ENCODE measurements at places on chromosomes 7 and 10.

DNA sequence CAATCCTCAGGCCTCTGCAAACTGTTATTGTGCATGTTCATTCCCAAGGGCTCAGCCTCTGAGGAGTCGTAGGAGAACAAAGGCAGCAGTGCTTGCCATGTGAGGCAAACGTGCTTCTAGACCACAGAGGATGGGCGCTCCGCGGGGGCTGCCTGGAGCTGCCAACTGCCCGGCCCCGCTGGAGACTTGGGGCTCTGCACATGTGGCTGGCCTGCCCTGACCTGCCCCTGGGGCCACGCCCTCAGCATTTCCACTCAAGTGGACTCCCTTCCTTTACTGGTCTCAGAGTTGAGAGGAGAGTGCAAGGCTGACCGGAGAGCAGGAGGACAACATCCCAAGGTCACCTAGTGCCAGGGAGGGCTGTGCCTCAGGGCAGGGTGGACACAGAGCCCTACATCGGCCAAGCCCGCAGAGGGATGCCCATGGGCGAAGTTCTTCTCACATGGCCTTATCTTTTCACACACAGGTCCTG lies 222.3 kb upstream of the ZNF32 start:
- DNase-seq = no peak

GRCh38 chr10:49139028-49139845 lies 5.4 kb upstream of the FAM170B start:
- no peak for DNase-seq

DNA sequence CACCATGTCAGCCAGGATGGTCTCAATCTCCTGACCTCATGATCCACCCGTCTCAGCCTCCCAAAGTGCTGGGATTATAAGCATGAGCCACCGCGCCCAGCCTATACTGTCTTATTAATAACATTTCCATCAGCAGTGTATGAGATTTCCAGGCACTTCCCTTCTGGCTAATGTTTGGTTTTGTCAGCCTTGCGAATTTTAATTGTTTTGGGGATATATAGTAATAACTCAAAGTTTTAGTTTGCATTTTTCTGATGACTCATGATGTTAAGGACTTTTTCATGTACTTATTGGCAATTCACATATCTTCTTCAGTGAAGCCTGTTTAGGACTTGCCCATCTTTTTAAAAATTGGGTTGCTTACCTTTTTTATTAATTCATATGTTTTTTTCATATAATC lies 76.0 kb downstream of the TMEM270 start:
- no peak for DNase-seq

DNA sequence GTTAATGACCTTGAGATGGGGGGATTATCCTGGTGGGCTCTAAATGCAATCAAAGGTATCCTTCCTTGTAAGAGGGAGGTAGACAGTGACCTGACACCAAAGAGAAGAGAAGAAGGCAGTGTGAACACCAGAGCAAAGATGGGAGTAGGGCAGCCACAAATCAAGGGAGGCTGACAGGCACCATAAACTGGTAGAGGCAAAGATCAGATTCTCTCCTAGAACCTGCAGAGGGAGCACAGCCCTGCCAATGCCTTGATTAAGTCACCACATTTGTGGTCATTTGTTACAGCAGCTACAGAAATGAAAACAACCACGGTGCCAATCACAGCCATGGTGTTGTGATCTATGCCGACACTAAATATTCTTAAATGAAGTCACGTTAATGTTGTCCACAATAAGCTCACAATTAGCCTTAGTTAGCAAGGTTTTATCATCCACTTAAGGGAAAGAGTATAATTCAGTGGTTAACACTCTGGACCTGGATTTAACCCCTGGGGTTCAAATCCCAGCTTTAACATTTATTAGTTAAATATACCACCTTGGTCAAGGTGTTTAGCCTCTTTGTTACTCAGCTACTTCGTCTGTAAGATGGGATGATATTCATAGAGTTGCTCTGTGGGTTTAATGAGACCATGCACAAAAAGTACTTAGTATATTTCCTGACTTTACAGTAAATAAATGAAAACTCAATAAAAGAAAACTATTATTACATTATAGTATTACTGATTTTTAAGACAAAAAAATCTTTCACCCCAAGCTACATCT lies 70.8 kb downstream of the SGMS1 start:
- DNase-seq = no peak

- DNase-seq = no peak
Observed at GRCh38 chr7:111096997-111097396, 6.1 kb downstream of the LRRN3 start.

DNA sequence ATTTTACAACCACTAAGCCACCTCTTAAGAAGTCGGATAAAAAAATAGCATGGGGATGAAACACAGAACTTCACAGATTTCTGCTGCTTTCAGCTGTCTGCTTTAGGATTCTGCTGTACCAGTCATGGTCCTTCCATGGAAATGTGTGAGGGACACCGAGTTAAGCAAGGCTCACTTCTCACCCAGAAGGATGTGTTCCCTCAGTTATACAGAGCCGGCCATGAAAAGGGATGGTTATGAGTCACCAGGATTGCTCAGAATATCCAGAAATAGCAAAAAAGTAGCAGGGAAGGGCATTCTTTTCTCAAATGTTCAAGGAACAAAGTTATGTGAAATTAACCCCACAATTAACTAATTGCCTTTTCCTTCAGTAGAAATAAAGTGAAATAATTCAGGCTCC lies 124.4 kb downstream of the AMPH start:
- no peak for DNase-seq

- DNase-seq = no peak
Observed at GRCh38 chr7:45564886-45565455, 9.2 kb upstream of the ADCY1 start.

- no peak for DNase-seq
Observed at GRCh38 chr7:85669225-85669624, 482.4 kb upstream of the SEMA3D start.

GRCh38 chr10:50336140-50336539 lies 84.8 kb upstream of the ASAH2 start:
- DNase-seq = no peak

DNA sequence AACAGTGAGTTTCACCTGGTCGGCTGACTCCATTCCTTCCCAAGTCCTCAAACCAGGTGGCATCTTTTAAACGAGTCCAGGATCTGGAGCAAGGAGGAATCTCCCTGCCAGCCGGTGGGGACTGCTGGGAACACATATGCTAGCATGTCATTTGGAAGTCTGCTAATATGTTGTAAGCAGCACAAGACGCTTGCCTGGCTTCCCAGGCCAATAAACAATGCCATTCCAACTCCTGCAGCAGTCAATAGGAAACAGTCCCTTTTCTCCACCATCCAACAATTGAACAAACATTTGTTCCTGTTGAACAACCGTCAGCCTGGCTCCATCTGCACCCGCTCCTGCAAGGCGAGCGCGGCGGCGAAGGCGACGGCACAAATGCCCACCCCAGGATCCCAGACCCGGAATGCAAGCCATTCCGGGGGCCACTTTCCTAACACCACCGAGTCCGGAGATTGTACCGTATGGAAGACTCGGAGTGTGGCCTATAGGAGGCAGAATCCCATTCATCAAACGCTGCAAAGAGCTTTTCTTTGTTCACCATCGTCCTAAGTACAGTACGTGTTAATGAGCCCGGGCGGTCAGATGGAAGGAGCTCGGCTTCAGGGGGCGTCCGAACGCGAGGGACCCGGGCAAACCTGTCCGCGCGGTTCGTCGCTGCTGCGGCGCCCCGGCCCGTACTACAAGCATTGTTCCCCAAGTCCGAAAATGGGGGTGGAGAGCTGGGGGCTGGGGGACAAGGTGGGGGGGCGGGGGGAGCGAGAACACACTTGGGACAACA lies 1.6 kb downstream of the FAM53B start:
- no peak for DNase-seq

DNA sequence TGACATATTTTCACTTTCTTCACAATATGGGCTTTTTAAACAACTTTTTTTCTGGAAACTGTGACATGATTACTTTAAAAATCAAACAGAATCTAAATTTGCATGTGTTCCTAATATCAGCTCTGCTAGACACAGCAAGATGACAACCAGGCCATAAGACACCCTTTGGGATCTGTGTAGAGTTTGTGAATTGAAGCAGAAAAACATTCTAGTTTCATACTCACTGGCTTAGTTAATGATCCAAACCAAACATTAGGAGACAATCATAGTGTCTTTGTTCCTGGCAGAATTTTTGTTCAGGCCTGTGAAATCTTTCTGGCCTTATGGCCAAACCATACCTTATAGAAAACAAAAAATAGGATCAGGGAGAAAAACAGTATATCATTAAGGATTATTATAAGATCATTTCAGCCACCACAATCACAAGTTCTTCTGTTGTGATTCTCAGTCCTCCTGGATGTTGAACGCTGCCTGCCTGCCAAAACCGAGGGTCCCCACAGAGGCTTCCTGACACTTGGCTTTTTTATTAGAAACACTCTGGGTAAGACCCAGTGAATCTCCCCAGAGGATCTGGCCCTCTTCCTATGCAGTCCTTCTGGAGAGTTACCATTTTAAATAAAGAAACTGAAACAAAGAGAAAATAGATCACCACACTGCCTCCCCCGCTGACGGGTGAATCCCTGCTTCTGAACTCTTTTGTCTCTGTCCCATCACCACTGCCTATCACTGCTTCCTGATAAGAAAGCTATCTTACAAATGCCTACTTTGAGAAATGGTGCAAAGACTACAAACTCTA lies 79.2 kb upstream of the PPP1R3C start:
- DNase-seq = no peak

- no peak for DNase-seq
Observed at GRCh38 chr10:132356621-132357195, 24.7 kb downstream of the LRRC27 start.

- DNase-seq = no peak
Observed at GRCh38 chr7:34675749-34676374, 17.8 kb downstream of the NPSR1 start.

DNA sequence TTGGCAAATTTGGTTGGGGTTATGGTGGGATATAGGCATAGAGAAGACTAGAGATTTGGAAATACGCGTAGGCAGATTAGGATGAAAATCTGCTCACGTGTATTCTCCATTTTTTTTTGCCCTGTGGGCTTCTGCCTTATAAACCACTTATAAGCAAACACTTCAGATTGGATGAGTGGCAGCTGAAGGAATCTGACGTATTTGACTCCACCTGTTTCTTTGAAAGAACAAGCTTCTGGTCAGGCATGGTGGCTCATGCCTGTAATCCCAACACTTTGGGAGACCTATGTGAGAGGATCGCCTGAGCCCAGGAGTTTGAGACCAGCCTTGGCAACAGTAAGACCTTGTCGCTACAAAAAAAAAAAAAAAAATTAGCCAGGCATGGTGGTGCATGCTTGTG lies 5.1 kb downstream of the STK31 start:
- no peak for DNase-seq

GRCh38 chr10:58269782-58270290 lies 874 bp downstream of the CISD1 start:
- no peak for DNase-seq

DNA sequence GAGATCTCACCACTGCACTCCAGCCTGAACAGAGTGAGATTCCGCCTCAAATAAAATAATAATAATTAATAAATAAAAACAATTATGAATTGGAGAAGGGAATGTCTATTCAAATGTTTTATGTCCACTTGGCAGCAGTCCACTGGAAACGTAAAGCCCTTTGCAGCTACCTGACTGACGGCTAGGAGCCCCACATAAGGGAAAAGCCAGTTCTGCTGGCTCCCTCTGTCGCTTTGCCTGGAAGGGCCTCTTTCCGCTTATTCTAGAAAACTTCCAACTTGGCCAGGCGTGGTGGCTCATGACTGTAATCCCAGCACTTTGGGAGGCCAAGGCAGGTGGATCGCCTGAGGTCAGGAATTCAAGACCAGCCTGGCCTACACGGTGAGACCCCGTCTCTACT lies 6.1 kb upstream of the TNS3 start:
- no peak for DNase-seq

GRCh38 chr10:126437635-126438406 lies 49.5 kb upstream of the ADAM12 start:
- DNase-seq = no peak

GRCh38 chr10:67875340-67876238 lies 8.9 kb upstream of the SIRT1 start:
- DNase-seq = no peak

- DNase-seq = no peak
Observed at GRCh38 chr10:79143879-79144278, 75.1 kb downstream of the ZMIZ1 start.

DNA sequence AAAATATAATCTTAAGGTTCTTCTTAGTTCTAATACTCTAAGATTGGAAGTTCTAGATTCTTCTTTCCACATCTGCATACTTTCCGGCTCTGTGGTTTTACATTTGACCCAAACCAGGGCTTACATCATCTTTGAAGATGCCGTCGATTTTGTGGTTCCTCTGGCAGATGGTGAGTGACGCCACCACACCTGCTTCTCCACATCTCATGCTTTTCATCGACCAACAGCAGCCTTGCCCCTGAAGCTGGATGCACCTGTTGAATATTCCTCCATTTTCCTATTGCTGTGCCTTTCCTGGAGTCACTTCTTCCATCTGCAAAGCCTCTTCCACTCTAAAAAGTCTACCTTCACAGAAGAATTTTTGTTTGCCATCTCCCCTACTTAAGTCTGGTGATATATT lies 121.3 kb downstream of the PRKCQ start:
- DNase-seq = no peak

GRCh38 chr7:41328544-41328943 lies 374.3 kb downstream of the INHBA start:
- DNase-seq = no peak

DNA sequence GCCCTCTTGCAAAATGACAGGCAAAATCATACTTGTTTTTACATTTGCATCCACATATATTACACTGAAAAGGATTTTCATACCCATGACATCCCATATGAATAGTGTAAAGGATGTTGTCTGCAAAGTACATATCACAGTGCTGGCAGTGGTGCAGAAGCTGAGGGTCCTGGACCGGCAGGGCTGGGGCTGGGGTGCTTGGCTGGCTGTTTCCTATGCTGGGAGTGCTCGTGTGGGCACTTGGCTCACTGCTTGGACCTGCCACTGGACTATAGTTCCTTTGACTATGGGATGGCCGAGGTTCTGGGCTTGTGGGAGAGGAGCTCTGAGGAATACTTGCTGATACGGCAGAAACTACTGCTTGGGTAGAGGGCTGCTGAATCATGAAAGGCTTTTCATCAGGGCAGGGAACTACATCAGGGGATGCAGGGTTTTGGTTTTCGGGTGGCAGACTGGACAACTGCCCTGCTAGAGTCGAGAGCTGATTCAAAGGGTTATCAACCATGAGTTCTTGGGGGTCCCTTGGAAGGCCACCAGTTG lies 13.7 kb downstream of the PSTK start:
- no peak for DNase-seq

DNA sequence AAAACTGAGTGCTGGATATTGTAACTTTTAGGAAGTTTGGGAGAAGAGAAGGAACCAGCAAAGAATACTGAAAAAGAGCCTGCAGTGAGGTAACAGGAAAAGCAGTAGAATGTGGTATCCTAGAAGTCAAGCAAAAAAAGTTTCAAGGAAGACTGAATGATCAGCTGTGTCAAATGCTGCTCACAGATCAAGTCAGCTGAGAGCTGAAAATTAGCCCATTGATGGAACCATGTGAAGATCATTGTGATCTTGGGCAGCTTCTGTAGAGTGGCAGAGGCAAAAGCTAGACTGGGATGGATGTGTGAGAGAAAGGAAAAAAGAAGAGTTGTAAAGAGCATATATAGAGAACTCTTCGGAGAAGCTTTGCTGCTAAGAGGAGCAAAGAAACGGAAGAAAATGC lies 315.4 kb upstream of the BMPER start:
- no peak for DNase-seq

- no peak for DNase-seq
Observed at GRCh38 chr7:124155432-124156022, 122.7 kb upstream of the TMEM229A start.

Measured in coronary artery (tissue), 2 donors.